ENCODE measurements at places on chromosomes 5 and 9.

DNA sequence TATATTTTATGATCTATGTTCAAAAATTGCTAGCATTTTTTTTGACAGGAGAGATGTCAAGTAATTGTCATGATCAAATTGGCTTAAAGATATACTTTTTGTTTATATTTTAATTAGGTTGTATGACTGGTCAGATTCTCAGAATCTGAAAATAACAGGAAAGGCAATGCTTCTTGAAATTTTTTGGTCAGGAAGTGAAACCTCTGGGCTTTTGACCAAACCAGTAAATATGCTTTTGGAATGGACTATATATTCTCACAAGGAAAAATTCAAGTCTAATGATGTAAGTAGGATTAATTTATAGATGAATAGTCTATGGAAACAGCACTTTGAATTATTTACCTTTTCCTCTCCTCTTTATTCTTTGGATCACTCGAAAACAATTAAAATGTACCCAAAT lies 52.3 kb downstream of the SLF1 start:
- no peak for DNase-seq

- peak; percentile 25 for DNase-seq
Measured at GRCh38 chr9:75891277-75891741, 836 bp downstream of the PCSK5 start.

DNA sequence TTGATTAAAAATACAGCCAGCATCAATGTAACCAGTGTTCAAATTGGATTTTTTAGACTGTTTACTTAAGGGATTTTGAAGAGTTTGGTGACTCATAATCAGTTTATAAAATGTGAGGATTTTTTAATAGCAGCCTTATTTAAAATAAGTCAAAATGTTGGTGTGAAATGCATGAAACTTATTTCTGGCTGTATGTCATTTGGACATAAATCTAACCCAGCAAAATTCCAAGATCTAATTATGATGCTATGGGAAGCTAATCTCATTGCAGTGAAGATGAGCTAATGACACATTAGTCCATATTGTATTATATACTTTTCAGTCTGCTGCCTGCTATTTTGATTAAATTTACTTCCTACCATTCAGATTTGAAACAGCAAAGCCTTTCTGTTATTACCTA lies 140.3 kb downstream of the AOPEP start:
- DNase-seq: no peak

GRCh38 chr5:9348401-9348996 lies 197.4 kb downstream of the SEMA5A start:
- no peak for DNase-seq

DNA sequence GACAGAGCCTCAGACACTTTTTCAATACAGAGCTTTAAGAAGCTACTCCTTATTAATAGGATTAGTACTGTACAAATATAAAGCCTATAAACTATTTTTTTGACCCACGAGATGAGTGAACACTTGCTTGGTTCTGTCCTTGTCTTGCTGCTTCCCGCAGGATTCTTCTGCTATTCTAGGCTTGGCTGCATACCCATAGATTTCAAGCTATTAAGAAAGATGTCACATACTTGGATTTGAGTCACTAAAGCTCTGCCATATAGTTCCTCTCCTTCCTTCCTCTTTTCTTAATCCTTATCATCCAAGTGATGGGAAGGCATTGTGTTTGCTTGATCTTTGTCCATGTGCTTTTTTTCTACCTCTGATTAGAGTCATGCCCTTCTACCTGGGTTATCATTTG lies 361.2 kb upstream of the TRPC7 start:
- DNase-seq: no peak

GRCh38 chr9:90802386-90802985 lies 867 bp downstream of the SYK start:
- no peak for DNase-seq

DNA sequence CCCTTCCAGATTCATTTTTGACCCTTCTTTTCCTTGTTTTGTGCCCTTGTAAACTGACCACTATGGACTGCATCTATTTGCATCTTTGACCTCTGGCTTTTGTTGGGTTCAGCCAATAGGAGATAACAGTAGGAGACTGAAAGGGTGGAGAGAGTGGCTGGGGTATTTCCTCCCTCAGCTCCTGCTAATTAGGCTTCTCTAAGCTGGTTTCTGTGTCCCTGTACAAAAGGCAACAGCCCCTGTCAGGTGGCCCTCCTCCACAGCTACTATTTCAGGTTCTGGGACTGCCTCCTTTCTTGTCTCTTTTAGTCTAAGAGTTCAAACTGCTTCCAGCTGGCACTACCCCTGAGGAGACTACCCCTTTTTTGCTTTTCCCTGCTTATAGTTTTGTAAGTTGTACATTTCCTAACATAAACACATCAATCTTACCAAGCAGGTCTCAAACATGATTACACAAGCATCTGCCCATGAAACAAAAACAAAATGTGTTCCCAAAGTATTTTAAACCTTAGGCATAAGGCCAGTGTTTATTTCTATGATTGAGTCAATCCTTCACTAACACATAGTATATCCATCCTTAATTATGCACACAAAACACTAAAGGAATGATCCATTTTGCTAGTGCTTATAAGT lies 262.0 kb upstream of the TRPM3 start:
- no peak for DNase-seq

DNA sequence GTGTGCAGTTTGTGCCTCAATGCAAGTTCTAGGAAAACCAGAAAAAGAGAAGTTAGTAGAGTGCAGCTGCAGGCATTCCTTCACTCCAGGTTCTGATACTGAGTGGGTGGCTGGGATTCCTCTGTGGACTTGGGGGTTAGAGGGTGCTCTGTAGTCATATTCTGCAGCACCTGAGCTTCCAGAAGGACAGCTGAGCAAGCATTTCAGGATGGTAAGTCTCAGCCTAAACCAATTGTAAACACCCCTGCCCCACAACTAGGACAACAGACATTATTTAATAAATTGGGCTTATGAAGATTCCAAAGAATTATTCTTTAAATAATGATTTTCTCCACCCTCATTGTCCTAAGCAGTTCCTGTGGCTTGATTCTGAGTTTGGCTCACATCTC lies 9.1 kb downstream of the FAXDC2 start:
- DNase-seq: no peak

- no peak for DNase-seq
Measured at GRCh38 chr9:32004431-32005076, 379.9 kb upstream of the ACO1 start.
